ENCODE measurements at places on chromosomes 6 and 20.

DNA sequence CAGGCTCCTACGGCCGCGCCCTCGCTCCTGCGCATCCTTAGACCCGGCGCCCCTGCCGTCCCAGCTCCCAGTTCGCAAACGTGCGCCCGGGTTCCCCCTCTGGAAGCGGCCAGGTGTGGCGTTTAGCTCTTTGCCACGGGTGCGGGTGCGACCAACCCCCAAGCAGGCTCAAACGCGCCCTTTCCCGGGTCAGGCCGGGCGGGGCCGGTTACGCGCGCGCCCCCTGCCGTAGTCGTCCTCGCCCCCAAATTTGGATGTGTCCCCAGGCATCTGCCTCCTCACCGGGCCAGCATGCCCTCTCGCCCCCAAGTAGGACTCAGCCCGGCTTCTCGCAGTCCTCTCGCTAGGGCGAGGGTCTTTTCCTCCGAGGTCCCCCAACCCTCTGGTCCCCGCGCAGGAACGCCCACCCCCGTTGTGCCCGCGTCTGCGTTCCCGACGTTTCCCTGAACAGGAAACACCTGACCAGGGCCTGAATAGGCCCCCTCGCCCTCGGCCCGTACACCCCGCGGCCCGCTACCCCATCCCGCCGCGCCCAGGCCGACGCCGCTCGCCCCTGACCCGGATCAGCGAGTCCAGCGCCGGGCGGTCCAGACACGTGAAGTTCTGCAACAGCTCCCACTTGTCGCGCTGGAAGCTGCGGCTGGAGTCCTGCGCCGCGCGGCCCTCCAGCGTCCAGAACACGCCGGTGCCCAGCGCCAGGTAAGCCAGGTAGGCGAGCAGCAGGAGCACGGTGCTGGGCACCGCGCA is 520 bp downstream of the KCNK17 start:
- DNase-seq, result no peak

GRCh38 chr6:124517339-124517738 is 444.9 kb upstream of the RNF217 start:
- no peak for DNase-seq

GRCh38 chr6:16228709-16229665 is 9.4 kb upstream of the GMPR start:
- no peak for DNase-seq

DNA sequence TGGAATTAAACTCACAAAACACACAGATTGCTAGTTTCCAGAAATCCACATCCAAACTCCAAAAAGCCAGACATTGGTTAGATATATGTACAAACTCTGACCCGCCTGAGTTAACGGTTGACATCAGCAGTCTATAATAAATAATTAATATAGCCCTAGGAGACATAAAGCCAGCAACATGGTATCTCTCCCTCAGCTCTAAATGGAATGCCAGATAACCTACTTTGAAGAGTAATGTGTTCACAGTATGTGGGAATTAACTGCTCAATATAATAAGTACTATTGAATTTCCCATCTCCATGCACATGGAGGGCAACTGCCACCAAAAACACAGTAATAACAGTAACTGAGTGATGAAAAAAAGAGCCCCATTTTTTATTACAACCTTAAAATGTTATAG is 383.2 kb downstream of the CD83 start:
- peak; percentile 7 for DNase-seq

- no peak for DNase-seq
Observed at GRCh38 chr6:56231827-56232226, 15.6 kb downstream of the COL21A1 start.

GRCh38 chr6:161021998-161022743 is 30.6 kb downstream of the MAP3K4 start:
- no peak for DNase-seq

- DNase-seq, result no peak
Observed at GRCh38 chr6:74626288-74626687, 579.6 kb downstream of the COL12A1 start.

GRCh38 chr6:125104425-125104824 is 49.1 kb upstream of the TPD52L1 start:
- DNase-seq, result no peak

DNA sequence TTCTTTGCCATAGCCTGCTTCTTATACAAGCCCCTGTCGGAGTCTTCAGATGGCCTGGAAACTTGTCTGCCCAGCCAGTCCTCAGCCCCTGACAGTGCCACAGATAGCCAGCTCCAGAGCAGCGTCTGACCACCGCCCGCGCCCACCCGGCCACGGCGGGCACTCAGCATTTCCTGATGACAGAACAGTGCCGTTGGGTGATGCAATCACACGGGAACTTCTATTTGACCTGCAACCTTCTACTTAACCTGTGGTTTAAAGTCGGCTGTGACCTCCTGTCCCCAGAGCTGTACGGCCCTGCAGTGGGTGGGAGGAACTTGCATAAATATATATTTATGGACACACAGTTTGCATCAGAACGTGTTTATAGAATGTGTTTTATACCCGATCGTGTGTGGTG is 29.5 kb downstream of the SLCO4A1 start:
- DNase-seq, result no peak

- no peak for DNase-seq
Observed at GRCh38 chr6:132932588-132932987, 118.2 kb downstream of the RPS12 start.

GRCh38 chr6:75934643-75935472 is 137.6 kb downstream of the IMPG1 start:
- peak; percentile 33 for DNase-seq

GRCh38 chr6:134317471-134318131 is at the start of gene SGK1:
TSS of gene SGK1 (minus strand) at chr6:134318112. CDS start at chr6:134317460, 652 bp downstream.
- peak; percentile 49 for DNase-seq

DNA sequence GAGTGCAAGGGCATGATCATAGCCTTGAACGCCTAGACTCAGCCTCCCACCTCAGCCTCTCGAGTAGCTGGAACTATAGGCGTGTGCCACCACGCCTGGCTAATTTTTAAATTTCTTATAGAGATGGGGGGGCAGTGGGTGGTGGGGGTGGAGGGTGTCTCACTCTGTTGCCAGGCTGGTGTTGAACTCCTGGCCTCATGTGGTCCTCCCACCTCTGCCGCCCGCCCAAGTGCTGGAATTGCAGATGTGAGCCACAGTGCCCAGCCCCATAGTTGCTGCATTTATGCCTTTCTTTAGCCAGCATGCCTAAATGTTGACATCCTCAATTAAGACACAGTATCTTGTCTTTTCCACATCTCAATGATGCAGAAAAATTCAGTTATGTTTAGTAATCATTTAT is 171.1 kb downstream of the ARID1B start:
- DNase-seq, result no peak

DNA sequence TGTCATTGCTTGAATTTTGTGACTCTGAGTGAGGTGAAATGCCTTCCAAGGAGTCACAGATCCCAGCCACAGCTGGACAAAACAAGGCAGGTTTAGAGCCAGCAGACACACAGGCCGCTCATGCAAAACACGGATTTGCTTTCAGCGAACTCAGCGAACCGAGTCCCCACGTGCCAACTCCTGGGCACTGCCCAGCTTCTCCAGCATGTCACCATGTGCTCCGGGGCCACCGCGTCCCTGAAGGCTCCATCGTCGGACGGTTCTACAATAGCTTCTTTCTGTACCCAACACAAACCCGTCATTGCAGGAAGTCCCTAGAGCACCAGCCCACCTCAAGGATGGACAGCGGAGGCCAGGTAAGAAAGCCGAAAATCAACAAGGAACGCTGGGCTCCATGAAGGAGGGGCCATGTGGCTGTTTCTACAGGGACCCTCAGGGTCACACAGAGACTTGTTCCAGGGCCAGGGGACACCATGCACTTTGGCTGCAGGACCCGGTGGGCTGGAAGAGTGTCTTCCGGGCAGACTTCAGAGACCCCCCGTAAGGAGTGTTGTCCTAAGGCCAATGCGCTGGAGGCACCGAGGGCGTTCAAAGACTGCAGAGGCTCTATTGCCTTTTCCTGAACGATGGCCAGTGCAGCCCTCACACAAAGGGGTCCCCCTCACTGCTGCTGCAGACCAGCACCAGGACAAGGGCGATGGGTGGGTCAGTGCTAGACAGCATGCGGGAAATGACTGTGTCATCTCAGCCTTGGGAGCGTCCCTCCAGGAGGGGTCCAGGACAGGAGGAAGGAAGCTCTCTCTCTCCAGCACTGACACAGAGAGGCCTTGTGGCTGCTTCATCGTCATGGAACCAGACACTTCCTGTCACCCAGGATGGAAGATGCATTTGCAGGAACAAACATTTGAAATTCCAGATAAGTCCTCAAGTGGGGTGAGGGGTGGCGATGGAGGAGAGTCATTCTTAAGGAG is 19.8 kb downstream of the DACT2 start:
- DNase-seq, result no peak

GRCh38 chr6:30890646-30891449 is 6.5 kb downstream of the DDR1 start:
- no peak for DNase-seq

DNA sequence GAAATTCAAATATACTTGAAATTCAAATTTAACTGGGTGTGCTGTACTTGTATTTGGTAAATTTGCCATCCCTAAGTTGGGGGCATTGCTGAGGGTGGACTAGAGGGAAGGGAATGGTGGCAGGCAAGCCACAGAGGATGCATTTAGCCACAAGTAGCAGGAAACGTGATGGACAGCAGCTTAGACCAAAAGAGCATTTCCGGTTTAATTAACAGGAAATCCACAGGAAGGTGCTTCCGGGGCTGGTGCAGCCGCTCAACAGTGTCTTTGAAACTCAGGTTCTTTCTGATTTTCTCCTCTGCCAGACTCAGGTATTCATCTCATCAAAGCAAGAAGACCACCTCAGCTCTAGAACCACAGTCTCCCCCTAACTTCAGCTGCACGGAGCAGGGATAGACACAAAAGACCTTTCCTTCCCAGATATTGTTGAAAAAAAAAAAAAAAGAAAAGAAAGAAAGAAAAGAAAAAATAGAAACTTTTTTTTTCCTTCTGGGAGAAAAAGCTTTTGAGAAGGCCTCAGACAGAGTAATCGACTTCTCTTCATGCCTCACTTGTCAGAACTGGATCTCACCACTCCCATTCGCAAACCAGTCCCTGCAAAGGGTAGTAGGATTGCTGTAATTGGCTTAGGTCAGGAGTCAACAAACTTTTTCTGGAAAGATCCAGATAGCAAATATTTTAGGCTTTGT is 8.0 kb upstream of the BCAS1 start:
- no peak for DNase-seq

DNA sequence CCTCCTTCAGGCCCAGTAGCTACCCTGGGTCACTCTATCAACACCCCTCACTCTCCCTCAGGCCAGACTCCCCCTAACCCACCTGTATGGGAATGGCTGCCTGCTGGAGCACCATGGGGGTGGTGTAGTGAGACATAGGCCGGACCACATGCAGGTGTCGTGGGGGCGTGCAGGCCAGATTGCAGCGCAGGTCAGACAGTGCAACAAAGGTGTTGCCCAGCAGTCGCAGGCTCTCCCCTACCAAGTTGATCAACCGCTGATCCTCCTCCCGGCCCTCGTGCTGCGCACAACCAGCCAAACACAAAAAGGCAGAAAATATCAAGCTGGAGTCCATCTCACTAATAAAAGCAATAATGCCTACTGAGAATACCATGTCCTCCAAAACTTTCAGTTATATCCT is 7.1 kb downstream of the BAG6 start:
- no peak for DNase-seq

DNA sequence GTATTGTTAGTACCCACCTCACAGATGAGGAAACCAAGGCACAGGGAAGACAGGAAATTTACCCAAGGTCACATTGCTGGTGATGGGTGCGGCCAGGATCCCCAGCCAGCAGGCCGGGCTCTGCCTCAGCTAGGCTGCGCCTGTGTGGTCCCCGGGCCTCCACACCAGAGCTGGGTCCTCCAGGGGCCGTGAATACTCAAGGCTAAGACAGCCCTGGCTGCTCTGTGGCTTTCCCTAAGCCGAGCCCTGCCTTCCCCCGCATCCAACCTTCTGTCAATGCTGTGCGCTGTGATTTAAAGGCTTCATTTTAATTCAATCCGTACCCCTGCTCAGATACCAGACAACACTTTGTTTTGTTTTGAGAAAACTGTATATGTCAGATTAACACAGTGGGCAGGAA is 246.7 kb downstream of the TTLL2 start:
- DNase-seq, result no peak

GRCh38 chr6:5471044-5471443 is 209.7 kb downstream of the FARS2 start:
- DNase-seq, result peak; percentile 21

- DNase-seq, result no peak
Observed at GRCh38 chr6:165581678-165582077, 81.4 kb downstream of the PDE10A start.

- DNase-seq, result no peak
Observed at GRCh38 chr20:22866812-22867341, 168.2 kb upstream of the SSTR4 start.

DNA sequence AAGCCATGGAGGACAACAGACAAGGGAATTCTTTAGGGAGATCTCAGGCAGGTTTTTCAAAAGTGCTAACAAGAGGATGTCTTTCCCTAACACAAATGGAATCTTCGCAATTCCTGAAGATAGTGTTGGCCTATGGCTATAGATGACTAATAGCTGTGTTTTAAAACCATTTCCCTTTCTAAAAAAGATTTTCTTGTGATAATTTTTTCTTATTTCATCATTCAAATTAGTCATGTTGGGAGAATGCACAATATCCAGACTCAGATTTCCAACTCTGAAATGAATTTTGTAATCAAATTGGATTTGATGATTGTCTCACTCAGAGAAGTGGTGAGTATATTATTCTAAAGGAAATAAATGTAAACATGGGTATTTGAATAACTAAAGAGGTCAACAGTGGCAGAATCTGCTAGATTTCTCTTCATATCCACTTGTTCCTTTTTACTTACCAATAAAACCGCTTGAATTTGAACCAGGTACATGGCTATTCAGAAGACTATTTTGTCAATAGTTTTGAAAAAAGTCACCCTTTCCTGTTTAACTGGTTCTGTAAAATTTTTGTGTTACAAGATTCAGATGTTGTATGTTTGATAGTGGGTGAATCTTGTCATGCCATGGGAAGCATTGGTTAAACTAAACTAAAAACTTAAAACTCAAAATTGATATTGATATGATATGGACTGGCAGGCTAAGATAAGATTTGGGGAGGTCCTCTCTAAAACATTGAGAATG is 1223.7 kb upstream of the EYS start:
- DNase-seq, result peak; percentile 72

DNA sequence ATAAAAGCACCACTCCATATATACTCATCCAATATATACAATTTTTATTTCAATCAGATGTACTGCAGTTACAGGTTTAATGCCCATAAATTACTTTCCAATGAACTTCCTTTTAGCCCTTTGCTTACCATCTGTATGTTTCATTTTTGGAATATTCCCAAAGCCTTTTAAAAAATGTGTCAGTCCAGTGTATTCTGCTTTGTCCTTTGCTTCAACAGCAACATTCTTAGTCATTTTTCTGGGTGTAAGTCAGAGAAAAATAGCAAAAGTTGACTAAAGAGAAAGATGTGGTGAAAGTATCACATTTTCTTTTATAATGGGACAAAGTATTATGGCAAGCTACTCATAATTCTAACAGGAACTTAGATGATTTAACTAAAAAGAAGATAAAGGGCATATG is 15.2 kb downstream of the DSE start:
- no peak for DNase-seq

GRCh38 chr6:144908004-144908403 is 622.9 kb downstream of the UTRN start:
- DNase-seq, result no peak

Measured in NCI-H226 (cell line).